ENCODE measurements at places on chromosomes 1 and 21.

DNA sequence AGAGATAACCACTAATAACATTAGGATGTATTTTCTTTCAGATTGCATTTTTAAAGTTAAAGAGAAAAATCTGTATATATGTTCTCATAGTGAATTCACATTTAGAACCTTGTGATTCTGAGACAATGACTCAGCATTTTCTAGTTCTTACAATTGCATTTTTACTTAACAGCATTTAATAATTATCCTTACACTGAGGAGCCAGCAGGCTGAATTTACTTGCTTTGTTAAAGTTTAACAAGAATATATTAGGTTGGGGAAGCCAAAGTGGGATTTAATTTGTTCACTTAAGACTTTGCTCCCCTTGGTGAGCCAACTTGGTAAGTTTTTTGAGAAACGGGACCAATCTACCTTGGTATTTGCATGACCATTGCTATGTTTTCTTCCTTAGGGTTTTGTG is 4.5 kb downstream of the PATJ start:
- no peak for DNase-seq

GRCh38 chr21:36425286-36425685 is 40.1 kb downstream of the CHAF1B start:
- DNase-seq, result no peak

- no peak for DNase-seq
Measured at GRCh38 chr1:113942527-113942926, 13.4 kb downstream of the HIPK1 start.

DNA sequence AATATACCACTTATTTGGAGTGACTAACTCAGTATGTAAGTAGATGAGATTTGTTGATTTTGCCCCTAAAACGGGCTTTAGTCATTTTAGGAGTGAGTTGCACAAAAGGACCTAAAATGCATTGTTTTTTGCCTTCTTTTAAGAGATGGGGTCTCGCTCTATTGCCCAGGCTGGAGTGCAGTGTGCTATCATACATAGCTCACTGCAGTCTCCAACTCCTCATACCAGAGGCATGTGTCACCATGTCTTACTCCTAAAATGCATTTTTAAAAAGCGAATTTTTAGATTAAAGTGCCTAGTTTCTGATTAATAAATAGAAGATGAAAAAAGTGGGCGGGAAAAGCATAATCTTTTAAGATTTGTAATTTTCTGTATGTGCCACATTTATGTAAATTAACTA is 11.5 kb upstream of the NEXN start:
- DNase-seq, result no peak

GRCh38 chr1:64246294-64246917 is 43.0 kb downstream of the UBE2U start:
- DNase-seq, result no peak

Measured in stimulated activated CD4-positive, alpha-beta T cell treated with anti-CD3 and anti-CD28 coated beads, Interleukin-15, amount 100 ng/mL, for 48 hours (primary cell).